ENCODE measurements at places on chromosomes 3 and 15.

GRCh38 chr3:124156866-124157712 lies 165.2 kb upstream of the ROPN1 start:
- DNase-seq, result no peak

- DNase-seq, result no peak
Measured at GRCh38 chr3:174822320-174822719, 36.8 kb upstream of the NAALADL2 start.

GRCh38 chr3:124269619-124270018 lies 277.7 kb upstream of the ROPN1 start:
- DNase-seq, result no peak

DNA sequence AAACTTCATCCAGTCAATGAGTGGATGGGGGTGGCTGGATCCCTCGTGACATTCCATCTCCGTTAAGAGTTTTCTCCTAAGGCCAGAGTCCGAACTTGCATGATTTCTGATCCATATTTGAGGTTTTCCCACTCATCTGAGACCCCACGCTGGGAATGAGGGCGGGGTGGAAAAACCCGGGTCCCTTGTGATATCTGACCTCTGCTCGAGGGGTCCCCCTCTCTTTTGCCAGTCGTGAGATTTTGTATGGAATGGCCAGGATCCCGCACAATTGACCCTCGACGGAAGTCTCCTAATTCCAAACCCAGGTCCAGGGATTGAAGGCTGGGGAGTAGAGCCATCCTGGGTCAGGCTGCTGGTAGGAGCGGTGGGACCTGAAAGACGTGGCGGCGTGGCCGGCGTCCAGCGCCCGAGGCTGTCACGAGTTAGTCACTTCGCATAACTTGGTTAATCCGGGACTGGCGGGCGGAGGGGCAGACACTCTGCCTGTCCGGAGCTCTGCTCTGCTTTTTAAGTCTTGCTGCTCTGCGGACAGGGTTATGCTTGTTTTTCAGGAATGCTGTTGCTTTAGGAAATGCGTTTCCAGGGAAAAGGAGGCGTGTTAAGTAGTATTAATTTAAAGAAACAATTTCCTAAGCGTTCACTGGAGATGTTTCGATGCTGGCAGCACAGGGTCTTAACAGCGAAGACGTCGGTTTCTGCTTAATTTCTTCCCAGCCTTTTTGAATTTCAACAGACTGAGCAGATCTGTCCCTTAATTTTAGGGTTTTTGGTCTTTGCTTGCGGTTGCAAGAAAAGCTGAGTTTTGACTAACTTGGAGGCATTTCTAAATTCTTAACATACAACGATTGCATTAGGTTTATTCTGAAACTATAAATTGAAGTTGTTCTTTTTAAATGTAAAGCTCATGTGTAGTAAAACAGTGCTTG lies 69.7 kb upstream of the LRRFIP2 start:
- DNase-seq, result no peak

DNA sequence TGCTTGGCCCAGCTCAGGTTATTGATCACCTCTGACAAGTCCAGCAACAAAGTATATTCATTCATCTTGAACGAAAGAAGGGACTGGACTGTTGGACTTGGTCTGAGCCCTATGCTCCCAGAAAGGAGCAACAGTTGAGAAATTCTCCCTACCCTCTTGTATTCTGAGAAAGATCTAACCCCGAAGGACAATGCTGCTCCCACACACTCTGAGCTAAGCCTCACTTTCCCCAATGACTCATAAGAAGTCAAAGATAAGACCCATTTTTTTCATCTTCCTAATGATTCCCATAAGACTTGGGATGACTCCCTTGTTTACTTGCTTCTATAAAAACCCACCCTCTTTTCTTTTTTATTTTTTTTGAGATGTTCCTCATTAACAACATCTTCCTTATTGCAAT lies 549.4 kb upstream of the MDFIC2 start:
- DNase-seq, result no peak

- DNase-seq, result no peak
Measured at GRCh38 chr3:128674161-128674784, 23.7 kb upstream of the RPN1 start.

DNA sequence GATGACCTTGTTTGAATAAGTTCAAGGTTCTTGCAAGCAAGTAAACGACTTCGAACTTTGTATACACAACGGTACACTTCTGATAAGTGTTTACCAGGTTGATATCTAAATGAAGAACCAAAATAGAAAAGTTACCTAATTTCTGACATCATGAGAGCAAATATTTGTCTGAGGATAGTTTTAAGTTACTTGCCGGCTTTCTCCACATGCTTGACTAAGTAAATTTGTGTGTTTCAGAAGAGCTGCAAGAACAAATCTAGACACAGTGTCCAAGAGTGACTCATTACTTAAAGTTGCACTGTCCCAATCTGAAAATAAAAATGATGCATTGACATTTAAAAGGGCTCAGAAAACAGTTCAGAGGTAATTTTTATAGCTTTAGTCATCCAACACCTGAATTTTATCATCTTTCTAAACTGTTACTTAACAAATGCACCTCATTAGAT lies 115.1 kb downstream of the HERC1 start:
- no peak for DNase-seq

- no peak for DNase-seq
Measured at GRCh38 chr15:78071383-78071782, 6.1 kb downstream of the TBC1D2B start.

- no peak for DNase-seq
Measured at GRCh38 chr15:60096157-60096556, 92.0 kb downstream of the FOXB1 start.

GRCh38 chr3:163011596-163011995 lies 1515.0 kb downstream of the OTOL1 start:
- DNase-seq, result no peak

DNA sequence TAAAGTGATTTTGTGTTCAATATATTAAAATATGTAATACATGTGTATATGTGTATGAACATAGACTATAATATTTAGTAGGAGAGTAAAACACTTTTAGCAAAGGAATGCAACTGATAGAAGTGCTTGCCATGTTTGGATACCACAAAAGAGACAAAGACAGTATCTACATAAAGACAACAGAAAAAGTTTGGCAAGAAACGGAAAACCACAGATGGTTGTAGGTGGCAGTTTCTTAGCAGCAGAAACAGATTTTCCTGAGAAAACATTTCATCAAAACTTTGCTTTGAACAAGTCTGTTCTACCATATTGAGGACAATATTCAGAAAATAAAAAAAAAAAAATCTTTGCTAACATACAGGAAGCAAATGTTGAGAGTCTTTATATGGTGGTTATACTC lies 1560.4 kb upstream of the GBE1 start:
- no peak for DNase-seq

DNA sequence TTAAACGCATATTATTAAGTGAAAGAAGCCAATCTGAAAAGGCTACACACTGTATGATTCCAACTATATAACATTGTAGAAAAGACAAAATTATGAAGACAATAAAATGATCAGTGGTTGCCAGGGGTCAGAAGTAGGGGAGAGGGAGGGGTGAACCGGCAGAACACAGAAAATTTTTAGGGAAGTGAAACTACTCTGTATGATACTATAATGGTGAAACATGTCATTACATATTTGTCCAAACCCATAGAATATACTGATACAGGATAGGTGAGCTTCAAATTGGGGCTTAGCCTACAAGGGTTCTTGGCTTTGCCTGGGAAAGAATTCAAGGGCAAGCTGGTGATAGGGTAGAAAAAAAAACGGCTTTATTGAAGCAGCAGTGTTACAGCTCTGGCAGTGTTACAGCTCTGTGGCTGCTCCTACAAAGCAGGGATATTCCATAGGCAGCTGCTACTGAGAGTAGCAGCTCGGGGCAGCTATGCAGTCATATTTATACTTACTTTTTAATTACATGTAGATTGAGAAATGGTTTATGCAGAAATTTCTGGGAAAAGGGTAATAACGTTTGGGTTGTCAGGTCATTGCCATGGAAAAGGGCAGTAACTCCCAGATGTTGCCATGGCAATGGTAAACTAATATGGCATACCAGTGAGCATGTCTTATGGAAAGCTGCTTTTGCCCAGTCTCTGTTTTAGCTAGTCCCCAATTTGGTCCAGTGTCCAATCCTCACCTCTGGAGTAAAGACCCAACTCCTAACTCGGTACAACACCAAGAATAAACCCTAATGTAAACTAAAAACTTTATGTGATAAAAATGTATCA lies 125.1 kb upstream of the SLC25A36 start:
- peak; percentile 6 for DNase-seq

DNA sequence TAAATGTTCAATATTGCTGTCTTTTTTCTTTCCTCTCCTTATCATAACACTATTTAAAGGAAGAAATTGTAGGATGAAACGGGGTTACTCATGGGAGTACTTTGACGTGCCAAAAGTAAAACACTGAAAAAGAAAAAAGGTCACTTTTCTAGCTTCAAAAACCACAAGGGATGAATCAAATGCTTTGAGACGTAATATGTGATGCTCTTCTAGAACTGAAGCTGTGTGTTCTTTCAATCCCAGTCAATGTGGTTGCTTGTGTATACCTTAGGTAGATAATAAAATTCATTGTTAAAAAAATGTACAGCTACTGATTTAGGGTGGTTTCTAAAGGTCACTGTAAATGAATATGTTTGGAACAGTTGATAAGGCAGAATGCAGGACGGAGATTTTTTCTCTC lies 538.8 kb upstream of the ZNF717 start:
- DNase-seq, result no peak

GRCh38 chr3:43959498-43960447 lies 269.0 kb downstream of the ABHD5 start:
- DNase-seq, result no peak

DNA sequence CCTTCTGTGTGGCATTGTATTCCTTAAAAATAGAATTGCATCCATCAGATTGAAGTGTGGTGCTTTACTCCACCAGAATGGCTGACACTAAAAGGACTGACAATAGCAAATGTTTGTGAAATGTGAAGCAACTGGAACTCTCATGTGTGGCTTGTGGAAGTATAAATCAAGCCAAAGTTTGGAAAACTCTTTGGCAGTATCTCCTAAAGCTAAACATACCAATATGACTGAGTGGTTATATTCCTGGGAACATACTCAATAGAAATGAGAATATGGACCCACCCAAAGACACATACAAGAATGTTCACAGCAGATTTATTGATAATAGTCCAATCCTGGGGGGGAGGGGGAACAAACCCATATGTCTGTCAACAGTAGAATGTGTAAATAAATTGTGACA lies 87.1 kb downstream of the RARB start:
- DNase-seq, result no peak

GRCh38 chr3:186375443-186375842 lies 13.4 kb upstream of the DGKG start:
- DNase-seq, result no peak

DNA sequence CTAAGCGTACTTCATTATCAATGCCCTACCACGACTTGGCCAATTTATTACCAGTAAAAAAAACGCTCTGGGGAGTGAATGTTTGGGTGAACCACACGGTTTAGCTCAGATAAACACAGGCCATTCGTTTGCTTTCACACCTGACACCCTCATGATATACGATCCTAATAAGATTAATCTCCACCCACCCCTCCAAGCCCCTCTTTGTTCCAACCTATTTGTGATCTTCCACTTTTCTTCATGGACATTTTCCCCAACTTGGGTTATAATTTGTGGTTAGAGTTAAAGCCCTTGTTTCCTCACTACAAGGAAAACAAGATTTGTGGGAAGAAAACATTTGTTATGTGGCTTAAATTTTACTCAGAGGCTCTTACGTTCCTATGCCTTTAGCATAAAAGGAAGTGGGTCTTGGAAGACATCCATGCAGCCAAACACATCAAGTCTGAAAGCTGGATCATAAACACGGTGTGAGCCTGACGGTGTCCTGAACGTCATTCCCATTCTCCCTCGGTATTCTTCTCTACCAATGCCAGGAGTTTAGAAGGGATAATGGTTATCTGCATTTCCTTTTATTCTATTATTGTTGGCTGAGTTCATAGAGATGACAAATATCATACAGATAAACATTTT lies 518.9 kb downstream of the NR2F2 start:
- no peak for DNase-seq

- no peak for DNase-seq
Measured at GRCh38 chr3:38009807-38010591, 19.4 kb downstream of the VILL start.

DNA sequence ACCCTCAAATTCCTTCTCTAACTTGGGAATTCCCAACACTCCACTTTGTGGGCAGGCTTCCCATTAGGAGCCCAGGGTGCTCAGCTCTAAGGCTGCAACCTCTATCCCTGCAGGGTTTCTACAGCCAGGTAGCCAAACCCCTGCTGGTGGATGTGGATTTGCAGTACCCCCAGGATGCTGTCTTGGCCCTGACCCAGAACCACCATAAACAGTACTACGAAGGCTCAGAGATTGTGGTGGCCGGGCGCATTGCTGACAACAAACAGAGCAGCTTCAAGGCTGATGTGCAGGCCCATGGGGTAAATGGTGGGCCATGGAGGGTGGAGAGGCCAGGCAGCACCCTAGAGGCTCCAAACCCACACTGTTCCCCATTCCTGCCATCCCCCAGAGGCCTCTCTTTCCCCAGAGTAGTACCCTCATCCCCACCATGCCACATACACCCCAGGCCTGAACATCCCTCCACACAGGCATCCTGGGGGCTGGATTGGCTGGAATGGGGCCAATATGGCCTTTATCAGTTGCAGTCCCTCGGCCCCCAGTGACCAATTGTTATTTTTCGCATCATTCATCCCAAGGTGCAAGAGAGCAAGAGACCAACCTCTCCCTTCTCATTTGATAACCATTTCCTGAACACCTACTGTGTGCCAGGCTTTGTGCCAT lies 7.7 kb downstream of the ITIH1 start:
- DNase-seq, result no peak

DNA sequence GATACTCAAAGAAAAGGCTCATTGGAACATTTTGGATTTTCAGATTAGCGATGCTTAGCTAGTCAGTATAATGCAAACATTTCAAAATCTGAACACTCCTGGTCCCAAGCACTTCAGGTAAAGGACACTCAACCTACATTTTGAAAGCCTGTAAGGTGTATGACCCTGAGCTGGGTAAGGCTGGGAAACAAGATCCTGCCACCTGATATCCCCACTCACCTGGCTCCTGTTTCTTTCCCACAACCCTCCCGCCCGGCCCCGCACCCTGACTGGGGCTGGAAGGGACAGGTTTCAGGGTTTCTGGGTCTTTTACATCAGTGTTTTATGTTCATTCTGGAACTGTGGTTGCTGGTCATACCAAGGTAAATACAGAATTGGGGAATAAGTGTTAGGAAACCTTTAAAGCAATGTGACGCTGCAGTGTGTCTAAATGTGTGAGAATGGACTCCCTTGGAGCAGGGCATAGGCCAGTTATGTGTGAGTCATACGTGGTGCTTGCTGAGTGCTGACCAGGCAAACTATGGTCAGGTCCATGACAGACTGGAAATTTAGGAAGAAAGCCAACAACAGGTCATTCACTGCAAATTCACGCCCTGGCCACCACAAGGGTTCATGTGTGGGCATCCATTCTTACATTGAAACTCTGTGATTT lies 22.9 kb downstream of the CTXND1 start:
- no peak for DNase-seq
